SK-N-DZ (cell line): ENCODE measurements at places on chromosomes 6 and 20.

- no peak for DNase-seq
These were observed 196.0 kb downstream of the BTBD3 start for GRCh38 chr20:12113468-12114371.

- DNase-seq = peak; percentile 40
These were observed 81.3 kb downstream of the AFDN start for GRCh38 chr6:167907837-167908681.

DNA sequence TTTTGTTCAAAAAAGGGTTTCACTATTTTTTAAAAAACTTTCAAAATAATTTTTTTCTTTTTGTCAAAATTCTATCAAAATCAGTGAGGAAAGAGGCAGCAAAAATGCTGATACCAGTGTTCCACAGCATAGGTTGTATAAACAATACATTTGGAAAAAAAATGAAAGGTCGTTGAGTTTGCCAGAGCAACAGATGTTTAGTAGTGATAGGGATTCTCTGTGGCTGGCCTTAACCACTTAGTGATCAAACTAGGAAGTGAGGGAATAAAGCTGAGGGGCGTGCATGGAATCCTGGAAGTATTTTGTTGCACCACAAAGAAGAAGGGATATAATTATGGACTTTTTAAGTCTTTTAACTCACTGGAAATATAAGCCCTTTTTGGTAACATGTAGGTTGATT, 555.3 kb upstream of the CHD6 start:
- DNase-seq = no peak

- DNase-seq = no peak
These were observed 118.4 kb upstream of the SLC2A12 start for GRCh38 chr6:134170844-134171243.

GRCh38 chr6:64128301-64129024, 492.9 kb downstream of the PHF3 start:
- no peak for DNase-seq

GRCh38 chr6:20448828-20449227, 47.1 kb downstream of the E2F3 start:
- DNase-seq = no peak

GRCh38 chr20:47552996-47553395, 51.3 kb downstream of the NCOA3 start:
- no peak for DNase-seq

DNA sequence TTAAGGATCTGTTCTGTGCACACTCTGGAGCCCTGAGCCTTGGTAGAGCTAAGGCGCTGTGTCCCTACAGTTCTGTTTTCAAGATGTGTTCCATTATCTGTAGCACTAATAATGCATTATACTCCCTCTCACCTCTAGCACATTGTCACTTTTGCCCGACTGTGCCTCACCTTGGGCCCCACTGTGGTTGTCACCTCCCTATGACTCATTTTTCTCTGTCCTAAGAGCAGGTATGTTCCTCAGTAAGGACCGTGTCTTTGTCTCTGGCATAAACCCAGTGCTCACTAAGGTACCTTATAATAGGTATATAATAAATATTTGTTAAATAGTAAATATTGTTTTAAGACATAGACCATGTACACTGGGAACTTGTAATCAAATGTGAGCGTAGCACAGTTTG, 942.5 kb upstream of the CITED2 start:
- no peak for DNase-seq

DNA sequence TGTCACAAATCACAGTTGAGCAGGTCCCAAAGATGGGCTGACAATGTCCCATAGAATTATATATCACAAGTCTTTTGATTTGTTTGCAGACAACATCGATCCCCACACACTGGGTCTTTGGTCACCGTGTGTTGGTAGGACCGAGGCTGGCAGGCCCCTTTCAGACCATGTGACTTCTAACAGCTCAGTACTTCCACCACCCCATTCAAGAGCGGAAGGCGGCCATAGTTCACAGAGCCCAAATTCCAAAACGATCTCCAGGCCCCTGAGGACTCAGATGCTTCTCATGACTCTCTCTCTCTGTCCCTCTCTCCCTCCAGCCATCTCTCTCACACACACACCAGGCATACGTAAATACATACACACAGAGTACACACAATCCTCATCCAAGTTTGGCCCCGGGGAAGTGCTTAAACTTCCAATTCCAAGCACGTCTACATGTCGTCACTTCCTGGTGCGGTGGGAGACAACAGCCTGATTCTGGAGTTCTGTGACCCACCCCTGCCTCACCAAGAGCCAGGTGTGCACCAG, 155.9 kb upstream of the INSM1 start:
- no peak for DNase-seq

DNA sequence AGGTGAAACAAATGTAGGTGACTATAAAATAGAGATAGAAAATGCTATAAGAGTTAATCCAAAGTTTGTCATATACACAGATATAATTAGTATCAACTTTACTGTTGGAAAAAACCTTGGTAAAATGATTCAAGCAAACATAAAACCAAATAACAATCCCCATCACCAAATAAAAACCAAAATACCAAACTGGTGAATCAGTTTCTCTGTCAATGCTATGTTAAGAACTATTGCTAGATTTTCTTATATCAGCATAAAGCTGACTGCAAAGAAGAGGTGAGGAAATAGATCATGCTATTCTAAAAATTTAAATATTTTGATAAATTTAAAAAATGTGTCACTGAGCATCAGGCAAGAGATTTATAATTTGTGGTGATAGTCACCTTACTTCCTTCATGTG, 658.4 kb downstream of the PHF3 start:
- DNase-seq = no peak
